ENCODE measurements at places on chromosomes 16 and 17.

DNA sequence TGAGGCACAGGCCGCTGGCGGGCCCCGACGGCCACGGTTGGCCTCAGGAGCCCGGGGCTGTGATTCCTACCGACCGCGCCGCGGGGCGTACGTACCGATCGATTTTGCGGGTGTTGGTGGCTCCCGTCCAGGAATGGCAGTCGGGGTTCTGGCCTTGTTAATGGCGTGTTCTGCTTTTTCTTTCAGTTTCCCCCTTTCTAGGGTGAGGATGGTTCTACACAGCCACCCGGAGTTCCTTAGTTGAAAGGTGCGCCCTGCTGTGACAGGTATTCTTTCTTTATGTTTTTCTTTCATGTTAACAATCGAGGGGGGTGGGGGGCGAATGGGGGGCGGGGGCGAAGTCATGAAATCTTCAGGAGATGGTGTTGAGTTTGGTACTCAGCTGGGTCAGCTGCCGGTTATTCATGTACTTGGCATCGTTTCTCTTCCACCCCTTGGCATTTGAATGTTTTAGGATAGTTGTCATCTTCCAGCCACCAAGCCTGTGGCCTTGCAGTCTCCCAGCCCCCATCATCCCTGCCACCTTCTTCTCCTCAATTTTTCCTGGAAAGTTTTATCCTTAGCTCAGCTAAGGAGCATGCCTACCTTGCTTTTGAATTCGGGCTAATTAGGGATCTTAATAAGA, 802 bp downstream of the CYLD start:
- no peak for DNase-seq

DNA sequence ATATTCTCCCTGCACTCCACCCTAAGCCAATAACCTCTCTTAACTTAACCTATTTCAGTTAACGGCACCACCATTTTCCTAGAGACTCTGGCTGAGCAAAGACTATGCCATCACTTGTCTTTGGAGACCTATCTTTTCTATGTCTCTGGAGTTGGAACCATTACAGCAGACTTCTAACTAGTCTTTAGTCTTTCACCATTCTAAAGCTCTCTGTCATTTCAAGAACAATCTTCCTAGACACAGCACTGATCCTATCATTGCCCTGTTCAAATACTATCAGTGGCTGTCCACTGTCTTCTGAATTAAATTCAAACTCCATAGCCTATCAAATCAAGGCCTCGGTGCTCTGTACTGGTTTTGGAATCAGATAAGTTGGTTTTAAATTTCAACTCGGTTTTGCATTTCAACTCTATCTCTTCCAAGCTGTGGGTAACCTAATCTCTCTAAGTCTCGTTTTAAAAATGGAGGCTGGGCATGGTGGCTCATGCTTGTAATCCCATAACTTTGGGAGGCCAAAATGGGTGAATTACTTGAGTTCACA, 31.9 kb downstream of the RNF43 start:
- no peak for DNase-seq

GRCh38 chr17:21453144-21453898, 77.2 kb downstream of the KCNJ12 start:
- DNase-seq, result no peak

GRCh38 chr16:2752850-2753732, 653 bp downstream of the SRRM2 start:
- peak; percentile 87 for DNase-seq

DNA sequence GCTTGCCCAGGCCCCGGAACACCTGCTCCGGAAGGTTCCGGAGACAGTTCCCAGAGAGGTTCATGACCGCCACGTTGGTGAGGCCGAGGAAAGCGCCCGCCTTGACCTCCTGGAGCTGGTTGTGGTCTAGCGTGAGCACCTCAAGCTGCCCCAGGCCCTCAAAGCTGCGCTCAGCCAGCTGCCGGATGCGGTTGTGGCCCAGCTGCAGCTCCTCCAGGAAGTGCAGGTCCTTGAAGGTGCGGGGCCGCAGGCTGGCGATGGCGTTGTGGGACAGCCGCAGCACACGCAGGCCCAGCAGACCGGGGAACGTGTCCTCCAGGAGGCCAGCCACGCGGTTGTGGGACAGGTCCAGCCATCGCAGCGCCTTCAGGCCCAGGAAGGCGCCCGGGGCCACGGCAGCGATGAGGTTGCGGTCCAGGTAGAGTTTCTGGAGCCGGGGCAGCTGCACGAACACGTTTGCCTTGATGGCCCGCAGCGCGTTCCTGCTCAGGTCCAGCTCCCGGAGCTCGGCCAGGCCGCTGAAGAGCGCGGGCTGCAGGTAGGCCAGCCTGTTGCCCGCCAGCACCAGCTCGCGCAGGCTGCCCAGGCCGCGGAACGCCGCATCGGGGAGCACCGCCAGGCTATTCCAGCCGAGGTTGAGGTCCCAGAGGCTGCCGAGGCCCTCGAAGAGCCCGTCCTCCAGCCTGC, 2.1 kb downstream of the IGFALS start:
- no peak for DNase-seq

GRCh38 chr17:13940858-13941665, 128.2 kb upstream of the COX10 start:
- no peak for DNase-seq

DNA sequence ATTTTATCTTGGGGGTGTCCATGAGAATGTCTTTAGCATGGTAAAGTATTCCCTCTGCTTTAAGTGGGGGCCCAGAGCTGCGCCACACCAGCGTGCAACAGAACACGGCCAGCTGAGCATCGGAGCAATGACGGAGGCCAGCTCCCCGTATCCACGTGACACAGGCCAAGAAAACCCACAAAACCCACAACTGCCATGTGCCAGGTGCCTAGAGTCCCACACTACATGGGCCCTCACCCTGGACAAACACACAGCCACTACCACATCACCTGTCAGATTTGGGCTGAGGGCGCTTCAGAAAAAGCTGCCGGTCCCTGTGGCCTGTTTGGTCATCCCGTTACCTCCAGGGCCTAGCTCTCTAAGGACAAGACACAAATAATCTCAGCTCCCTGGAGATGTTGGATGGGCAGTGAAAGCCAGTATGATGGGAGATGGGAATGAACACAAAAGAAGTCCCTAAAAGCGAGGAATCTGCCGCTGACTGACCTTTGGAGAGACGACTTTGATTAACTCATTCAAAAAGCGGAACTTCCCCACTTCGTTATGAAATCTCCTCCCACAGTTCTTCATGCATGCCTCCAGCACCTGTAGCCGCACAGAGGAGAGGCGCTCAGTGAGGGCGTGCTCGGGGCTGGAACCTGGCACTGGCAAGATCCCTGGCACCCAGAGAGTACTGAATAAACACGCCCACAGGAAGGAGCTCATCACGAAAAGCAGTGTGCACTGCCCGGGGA, 17.1 kb downstream of the GGA3 start:
- DNase-seq, result no peak

DNA sequence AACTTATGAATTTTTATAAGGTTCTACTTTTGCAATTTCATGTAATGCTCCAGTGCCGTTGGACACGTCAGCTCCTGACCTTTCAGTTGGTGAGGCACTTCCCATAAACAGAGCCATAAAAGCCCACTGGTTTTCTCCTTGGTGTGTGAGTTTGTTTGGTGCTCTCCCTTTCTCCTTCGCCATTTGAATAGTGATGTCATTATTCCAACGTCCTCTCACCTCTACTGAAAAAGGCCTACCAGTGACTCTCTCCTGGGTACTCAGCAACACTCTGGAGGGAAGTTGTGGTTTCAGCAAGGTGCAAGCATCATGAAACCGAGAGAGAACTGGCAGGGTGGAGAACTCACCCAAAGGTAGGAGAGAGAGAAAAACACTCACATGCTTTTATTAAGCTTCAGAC, 29.6 kb upstream of the HNF1B start:
- no peak for DNase-seq

Data from muscle of arm (tissue), 14 donors.